ENCODE measurements at places on chromosomes 11 and 22.

DNA sequence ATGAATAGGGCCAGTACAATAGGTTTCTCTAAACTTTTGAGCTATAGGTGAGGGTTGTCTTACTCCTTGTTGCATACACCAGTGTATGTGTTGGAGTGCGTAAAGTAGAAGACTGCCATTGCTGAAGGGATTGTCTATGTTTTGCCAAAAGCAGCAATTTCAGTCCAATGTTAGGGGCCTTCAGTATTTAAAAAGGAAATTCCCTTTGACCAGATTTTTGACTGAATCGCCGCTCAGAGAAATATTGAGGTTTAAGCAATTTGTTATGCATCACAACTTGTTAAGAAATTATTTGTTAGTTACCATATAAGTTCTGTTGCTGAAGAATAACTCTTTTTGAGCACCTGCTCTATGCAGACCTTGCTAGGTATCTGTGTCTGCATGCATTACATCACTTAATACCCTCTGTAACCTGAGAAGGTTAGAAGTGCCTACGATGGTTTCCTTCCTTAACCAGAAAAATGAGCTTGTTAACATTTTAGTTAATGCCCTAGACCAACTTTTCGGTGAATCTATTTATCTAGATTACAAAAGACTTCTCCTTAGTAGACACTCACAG is 33.9 kb downstream of the MMP20 start:
- DNase-seq: no peak

- DNase-seq: no peak
Measured at GRCh38 chr22:19929586-19930550, 11.7 kb upstream of the COMT start.

DNA sequence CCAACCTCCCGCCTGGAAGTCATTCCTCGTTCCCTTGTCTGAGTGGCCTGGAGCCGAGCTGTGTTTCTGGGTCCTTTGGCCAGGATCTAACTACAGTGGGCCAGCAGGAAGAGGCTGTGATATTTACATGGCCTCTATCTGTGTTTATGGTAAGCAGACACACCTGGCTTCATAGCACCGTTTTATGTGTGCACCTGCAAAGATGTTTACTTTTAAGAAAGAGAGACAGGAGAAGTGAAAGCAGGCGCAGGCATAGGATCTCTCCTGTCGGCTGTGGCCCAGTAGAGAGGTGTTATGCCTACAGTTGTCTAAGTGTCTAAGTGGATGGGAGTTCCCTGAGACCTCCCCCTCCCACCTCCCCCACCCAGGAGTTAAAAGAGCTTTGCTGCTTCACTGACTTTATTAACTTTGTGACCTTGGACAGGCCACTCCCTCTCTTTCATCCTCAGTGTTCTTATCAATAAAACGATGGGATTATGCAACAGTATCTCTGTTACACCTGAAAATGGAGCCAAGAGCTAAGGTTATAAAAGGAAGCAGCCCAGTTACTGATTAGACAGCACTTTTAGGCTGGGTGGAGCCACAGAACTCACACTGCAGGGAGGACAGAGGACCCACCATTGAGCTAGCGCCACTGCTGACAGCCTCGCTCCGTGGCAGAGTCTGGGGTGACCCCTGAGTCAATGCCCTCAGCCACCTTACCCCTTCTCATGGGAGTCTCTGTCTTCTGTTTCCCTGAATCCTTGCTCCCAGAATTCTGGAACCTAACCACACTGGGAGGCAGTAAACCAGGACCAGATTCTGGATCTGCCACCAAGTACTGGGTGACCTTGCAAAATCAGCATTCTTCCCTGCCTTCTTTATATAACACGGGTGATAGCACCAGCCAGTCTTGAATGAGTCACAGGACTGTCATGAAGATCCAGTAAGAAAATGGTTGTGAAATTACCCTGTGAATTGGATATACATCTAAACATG is 22.0 kb downstream of the ST14 start:
- no peak for DNase-seq

DNA sequence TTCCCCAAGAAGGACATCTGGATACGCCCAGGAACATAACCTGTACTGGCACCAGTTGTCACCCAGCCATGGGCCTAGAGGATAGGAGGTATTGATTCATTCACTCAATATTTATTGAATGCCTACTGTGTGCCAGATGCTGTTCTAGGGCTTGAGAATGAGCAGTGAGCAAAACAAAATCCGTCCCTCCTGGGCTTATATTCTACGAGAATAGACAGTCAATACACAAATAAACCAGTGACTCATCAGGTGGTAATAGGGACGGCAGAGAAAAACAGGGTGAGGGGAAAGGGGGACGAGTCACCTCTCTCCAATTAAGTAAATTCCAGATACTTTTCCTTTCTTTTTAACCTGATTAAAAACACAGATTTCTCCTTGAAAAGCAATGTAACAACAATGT is 103.5 kb downstream of the MICAL2 start:
- peak; percentile 41 for DNase-seq

DNA sequence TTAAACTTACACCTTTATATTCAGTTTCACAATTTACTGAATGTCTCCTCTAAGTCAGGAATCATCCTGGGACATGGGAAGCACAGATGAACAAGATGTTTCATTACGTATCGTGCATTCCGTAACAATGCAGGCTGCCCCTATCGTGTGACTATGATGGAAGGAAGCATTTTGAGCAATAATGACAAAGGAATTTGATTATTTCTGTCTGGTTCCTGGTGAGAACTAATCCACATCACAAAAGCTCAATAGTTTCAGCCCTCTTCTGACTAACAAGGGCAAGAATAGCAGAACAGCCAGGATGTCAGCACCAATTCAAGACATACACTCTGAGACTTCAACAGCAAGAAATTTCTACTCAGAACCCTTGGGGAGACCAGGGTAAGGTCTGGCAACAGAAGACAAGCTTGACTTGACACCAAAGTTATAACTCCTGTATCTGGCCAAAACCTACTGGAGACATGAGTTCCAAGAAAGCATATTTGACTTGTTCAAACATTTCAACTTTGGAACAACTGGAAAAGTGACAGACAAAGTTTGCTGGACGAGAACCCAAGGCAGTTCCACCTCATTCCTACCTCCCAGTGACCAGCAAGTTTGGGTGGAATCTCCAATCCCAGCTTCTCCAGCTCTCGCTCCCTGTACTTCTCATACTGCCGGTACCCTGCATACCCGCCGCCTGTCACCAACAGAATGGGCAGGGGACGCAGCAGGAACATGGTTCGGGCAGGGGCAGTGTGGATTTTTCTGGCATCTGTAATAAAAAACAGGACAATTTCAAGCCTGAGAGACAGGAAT is 14.3 kb downstream of the PISD start:
- DNase-seq: peak; percentile 41

DNA sequence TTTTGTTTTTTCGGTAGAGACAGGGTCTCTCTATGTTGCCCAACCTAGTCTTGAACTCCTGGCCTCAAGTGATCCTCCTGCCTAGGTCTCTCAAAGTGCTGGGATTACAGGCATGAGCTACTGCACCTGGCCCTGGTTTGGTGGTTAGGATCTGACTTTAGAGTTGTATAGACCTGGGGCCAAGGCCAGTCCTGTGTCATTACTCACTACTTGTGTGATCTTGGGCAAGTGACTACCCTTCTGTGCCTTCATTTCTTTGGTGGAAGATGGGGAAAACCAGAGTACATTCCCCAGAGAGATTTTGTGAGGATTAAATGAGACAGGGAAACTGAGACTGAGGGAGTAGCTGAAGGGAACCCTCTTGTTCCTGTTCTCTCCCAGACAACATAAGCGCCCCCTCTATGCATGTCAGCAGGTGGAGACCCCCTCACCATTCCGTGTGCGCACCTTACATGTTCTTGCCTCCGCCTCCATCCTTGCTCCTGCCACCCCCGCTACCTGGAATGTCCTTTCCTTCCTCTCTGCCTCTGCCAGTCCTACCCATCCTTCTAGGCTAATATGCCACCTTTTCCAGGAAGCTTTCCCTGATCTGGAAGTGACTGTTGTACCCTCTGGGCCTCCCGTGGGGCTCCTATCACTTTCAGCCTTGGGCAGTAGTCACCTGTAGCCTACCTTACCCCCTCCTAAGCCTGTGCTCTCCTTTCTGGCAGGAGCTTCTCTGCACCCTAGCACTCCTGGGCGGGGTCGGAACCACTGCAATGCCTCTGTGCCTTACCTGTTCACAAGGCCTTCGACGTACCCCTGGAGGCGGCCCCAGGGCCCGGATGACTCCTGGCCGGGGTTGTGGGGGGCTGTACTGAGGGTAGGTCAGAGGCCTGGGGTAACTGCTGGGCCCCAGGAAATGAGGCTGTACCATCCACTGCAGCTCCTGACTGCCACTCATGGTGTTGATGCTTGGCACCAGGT is 3.9 kb downstream of the FOSL1 start:
- DNase-seq: no peak

GRCh38 chr22:23530106-23530505 is 50.0 kb downstream of the IGLL1 start:
- DNase-seq: no peak

DNA sequence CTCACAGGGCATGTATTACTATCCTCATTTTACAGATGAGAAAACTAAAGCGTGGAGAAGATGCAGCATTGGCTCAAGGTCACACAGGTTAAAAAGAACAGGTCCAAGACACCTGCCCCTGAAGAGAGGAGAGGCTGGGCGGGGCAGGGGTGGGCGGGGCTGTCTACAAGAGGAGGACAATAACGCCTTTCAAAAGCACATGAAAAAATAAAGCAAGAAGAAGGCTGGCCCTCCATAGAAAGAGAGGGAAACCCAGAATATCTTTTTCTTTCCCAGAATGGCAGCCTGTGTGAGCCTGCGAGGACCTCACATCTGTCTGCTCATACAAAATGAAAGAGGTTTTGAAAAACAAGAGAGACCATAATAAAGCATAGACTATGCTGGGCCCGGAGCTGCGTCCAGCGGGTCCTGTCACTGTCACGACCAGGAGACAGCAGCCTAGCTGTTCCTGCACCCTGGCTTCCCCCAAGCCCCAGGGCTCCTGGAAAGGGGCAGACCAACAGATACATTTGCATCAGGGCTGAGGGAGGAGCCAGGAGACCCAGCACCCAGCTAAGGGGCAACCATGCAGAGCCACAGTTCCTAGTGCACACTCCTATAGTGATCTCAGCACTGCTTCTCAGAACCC is 61.6 kb downstream of the DSCAML1 start:
- no peak for DNase-seq

GRCh38 chr11:121137005-121137404 is 36.0 kb downstream of the TECTA start:
- no peak for DNase-seq

GRCh38 chr22:44249376-44250147 is 63.2 kb downstream of the SHISAL1 start:
- DNase-seq: no peak

GRCh38 chr22:44289414-44290171 is 23.2 kb downstream of the SHISAL1 start:
- no peak for DNase-seq

DNA sequence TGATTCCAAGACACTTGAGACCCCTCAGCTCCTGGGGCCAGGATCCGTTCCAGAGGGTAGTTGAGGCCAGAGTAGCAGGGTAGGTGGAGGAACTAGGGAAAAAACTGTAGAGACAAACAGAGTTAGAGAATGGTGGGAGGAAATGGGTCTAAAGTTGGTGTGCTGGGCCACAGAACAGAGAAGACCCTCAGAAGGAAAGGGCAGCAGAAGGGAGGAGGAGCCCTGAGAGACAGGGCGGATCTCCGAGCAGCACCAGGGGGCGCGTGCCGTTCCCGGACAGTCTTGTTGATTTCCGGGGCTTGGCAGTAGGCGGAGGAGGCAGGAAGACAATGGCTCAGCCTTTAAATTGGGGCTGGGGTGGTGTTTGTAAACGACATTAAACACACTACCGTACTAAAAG is 2.4 kb upstream of the CECR2 start:
- DNase-seq: no peak

- DNase-seq: no peak
Measured at GRCh38 chr11:120024586-120024985, 113.3 kb downstream of the TRIM29 start.

DNA sequence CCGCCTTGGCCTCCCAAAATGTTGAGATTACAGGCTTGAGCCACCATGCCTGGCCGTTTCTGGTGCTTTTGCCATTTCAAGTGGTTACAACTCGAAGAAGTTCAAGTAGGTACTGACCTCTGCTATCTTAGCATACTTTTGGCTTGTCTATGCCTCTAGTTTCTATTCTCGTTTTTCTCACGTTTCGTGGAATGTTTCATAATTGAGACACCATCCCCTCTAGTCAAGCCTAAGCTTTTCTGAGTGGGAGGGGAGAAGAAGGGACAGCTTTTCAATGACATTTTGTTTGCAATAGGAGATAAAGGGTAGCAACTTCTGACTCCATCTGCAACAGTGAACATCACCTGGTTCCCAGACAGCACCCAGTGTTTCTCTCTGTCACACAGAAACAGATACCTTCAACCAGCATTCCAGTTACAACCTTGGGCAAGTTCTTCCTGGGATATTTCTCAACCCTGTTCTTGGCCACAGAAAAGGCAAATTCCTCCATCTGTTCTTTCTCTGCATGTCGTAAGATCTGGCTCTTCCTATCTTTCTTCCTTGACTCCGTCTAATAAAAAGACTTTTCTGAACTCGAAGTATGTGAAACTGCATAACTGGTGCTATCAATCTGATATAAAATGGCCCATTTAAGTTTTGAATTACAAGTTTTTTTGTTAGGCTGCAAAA is 25.5 kb downstream of the DDI1 start:
- no peak for DNase-seq

DNA sequence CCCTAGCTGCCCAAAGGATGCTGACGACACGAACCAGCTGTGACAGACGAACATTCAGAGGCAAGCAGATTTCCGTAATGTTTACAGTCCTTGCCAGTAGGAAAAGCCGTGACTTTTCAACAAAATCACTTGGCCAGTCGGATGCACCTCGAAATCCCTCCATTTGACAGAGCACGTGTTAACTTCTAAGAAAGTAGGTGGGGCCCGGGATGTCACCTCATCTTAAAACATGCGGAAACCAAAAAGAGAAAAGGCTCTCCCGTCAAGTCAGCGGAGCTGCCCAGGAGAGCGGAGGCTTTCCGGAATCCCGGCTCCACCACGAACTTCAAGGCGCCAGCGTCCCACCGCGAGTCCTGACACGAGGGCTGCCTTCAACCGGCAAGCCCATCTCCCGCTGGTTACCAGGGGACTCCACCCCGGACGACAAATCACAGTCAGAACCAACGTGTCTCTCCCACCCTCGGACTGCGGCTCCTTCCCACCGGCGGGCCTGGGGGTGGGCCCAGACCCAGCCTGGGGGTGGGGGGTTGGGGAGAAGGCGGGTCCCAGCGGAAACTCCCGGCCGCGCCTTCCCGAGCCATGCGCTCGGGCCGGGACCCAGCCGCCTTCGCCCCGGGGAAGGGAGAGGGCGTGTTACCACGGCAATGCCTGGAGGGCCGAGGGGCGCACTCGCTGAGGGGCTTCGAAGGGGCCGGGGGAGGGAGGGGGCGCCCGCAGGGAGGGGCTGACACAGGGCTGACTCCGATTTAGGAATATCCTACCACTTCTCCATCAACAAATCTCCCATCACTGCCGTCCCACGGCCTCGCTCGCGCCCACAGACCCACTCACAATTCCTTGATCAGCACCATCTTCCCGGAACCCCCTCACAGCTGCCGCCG is 475 bp downstream of the PITPNB start:
- DNase-seq: peak; percentile 19

DNA sequence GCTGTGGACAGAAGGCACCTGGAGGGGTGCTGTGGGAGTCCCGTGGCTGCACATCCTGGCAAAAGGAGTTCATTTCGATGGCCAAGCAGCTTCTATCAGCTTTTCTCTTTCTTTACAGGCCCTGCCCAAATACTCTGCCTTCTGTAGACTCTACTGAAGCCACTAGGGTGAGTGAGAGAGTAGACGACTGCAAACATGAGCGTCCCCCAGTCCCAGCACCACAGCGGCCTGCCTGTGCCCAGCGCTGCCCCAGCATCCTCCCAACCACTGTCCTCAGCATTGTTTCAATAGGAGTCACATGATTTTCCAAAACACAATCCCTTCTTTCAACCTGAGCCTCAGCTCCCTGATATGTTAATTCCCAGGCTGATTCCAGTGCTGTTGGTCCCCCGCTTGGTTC is 110.0 kb downstream of the KIRREL3 start:
- no peak for DNase-seq

Data from astrocyte of the cerebellum (primary cell).